ENCODE measurements at places on chromosomes 5 and 9. TPM values are rescaled to one million over a fixed set of nuclear protein-coding genes. Genes with fewer than 3 reads are reported as not detected.
A peak's percentile ranks its signal among the peaks of the same experiment; 100 is the strongest.

Gene IPO11
- total RNA-seq = 25.5 TPM

Gene TENT4A
- 14.1 TPM for total RNA-seq

Gene PMPCA
- 35.0 TPM for total RNA-seq

Gene ENTPD2
- total RNA-seq = 5.7 TPM

Gene CAST
- 118 TPM for total RNA-seq

Gene SELENOP
- 398 TPM for total RNA-seq

DNA sequence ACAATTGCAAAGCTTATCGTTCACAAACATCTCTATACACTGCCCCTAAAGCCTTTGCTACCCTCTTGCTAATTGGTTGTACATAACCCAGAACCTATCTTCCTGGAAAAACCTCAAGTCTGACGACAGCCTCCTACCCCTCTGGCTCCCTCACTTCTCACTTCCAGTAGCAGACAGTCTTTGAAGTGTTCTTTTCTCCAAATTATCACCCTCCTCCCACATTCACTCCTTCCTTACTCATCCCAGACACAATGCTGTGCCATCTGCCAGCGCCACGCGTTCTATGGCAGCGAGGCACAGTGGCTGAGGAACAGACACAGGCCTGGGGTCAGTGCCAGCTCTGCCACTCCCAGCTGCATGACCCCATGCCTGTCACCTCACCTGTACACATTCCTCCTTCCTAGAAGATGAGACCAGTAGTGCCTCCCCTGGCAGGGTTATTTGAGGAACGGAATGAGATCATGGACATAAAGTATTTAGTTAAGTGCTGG, 27.7 kb downstream of the CLTA start:
- no peak for DNase-seq

DNA sequence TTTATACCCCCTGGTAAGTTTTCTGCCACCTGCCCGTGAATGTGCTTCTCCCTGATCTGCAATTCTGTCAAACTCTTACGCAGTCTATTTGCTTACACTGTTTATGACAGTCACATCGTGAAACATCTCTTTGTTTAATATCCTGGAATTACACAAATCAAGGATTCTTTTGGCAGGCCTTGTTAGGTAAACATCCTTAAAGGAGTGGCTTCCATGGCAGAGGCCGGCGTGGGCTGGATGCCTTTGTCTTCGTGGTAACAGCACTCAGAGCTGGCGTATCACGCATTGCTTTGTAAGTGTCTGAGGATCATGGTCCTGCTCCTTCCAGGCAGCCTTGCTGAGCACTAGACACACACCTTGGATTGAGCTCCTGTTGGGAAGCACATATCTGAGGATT, 145.7 kb downstream of the IRX1 start:
- no peak for DNase-seq

GRCh38 chr9:98344581-98344980, 89.1 kb upstream of the TBC1D2 start:
- no peak for DNase-seq

DNA sequence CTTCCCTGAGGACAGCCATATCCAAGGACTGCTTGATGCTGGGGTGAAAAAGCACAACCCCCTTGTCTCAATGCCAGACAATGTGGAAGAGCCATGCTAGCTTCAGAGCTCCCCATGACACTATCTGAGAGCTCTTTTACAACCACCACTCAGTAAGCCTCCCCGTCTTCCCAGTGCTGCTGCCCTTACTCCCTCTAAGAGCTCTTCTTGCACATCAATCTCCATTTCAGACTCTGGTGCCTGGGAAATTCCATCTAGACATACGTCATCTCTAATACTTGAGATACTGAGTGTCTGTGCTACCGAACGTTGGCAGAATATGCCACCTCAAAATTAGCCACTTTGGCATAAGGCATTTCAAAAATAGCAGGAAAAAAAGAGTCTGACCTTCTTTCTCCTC, 94.5 kb downstream of the EDIL3 start:
- DNase-seq = no peak

GRCh38 chr5:174157048-174157447, 111.5 kb downstream of the NSG2 start:
- DNase-seq = no peak

- DNase-seq = no peak
Observed at GRCh38 chr5:157857816-157858526, 974 bp downstream of the CLINT1 start.

DNA sequence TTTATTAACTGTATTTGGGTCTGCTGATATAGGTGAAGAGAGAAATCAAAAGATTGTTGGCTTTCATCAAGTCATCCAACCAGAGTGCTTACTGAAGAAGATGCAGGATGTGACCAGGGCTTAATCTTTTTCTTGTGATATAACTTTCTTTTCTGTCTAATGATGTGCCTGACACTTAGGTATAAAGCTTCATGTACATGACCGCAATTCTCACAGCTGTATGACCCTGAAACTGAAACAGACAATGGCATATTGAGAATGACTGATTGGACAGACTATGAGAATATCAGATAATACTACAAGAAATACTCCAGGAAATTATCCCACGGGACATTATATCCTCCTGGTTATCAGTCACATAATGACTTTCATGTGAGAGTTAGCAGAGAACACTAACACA, 32.5 kb upstream of the FAM174A start:
- no peak for DNase-seq

DNA sequence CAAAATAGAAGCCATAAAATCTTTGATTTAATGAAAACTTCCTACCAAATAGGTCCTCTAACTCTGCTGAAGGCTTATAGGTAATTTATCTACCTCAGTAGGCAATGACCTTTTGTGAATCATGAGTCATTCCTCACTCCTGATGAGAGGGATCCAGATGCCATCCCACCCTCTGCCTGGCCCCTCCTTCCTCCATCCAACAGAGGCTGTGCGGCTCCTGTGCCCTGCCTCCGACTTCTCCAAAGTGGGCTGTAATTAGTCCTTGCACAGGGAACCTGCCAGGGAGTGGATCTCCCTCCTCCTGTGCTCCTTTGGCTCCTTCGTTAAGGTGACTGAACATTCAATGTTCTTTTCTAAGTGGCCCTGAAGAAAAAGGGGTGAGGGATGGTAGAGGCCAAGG, 213.9 kb upstream of the TBCA start:
- DNase-seq = no peak

GRCh38 chr9:70581214-70581954, 166.9 kb upstream of the KLF9 start:
- DNase-seq = peak; percentile 40

DNA sequence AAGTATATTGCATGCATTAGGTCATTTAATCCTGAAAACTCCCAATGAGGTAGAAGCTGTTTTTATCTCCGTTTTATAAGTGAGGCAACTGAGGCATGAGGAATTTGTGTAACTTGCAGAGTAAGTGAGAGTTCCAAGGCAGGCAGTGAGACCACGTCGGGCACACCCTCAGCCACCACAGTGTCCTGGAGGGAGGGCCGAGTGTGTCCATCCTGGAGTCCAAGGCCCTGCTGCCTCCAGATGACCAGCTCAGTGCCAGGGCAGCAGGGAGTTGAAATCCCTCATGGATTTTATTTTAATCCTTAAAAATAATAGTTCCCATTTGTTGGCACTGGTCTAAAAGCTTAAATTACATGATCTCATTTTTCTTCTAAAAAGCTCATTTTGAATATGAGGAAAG, 104.6 kb upstream of the SMIM23 start:
- no peak for DNase-seq

GRCh38 chr5:143153332-143154119, 250.0 kb downstream of the NR3C1 start:
- no peak for DNase-seq

- DNase-seq = peak; percentile 57
Observed at GRCh38 chr5:10990634-10991033, 229.6 kb upstream of the DAP start.

DNA sequence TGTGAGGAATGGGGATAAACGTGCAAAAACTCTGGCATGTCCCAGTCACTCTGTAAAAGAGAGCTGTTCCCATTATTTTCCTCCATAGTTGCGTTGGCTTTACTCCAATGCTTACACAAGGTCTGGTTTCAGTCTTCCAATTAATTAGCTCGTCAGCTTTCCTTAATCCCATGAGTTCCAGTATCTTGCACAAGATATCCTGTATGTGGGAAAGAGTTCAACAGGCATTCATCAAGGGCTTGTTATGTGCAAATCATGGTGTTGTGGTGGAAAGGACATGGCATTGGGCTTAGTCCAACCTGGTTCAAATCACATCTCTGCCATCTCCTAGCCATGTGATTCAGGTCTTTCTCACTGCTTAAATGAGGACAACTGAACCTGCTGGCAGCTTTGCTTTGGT, 77.5 kb upstream of the PANK3 start:
- DNase-seq = peak; percentile 20

DNA sequence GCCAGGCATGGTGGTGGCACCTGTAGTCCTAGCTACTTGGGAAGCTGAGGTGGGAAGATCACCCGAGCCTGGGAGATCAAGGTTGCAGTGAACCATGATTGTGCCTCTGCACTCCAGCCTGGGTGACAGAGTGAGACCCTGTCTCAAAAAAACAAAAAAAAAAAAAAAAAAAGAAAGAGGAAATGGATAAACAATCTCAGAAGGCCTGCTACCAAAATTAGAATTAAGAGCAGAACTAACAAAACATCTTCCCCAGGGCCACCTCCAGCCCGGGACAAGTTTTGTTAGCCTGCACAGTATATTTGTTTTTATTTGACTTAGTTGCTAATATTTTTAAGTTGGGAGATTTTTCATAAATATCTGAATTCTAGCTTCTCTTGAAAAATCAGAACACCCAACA, 23.1 kb downstream of the PAX5 start:
- no peak for DNase-seq

DNA sequence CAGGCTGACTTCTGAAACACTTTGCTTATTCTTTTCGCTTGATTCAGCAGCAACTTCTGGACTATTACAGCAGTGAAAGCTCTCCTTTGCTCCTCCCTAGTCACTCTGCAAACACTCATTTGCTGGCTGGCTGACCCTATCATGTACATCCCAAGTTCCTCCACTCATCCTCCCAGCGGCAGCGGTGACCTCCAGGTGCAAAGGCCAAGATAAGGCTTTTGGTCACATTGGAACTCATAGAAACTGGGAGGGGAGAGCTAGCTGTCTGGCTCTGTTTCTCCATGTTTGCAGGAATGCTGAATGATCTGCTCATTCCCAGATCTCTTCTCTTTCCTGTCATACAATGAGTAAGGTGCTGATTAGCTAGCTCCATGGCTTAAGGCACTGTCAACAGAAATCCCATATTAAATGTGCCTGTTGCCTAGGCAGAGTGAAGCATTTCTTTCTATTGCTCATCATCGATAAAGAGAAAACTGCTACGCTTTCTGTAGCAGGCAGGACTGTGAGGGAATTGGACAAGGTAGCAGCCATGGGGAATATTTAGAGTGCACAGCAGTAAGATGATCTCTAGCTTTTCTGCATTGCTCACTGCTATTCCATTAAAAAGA, 250.5 kb upstream of the PDE4D start:
- no peak for DNase-seq
